ENCODE measurements at places on chromosomes 16 and 17.

GRCh38 chr16:48811478-48811877, 201.5 kb upstream of the N4BP1 start:
- no peak for DNase-seq

DNA sequence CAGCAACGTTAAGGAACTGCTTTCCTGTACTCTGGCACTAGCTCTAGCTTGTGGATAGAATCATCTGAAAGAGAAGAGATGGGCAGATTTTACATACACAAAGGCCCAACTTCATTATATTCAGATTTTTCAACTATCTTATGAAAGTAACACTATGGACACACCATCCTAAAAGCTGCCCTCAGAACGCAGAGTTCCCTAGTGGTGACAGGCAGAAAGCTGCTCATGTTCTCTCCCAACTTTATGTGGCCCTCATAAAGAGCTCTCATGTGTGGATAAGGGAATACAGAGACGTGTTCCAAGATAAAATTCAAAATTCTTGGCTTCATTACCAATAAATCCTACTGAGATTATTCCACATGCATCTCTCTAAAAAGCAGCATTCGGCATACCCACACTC, 1.5 kb downstream of the CFAP20 start:
- no peak for DNase-seq

GRCh38 chr17:3974138-3974687, 10.0 kb upstream of the ATP2A3 start:
- no peak for DNase-seq

DNA sequence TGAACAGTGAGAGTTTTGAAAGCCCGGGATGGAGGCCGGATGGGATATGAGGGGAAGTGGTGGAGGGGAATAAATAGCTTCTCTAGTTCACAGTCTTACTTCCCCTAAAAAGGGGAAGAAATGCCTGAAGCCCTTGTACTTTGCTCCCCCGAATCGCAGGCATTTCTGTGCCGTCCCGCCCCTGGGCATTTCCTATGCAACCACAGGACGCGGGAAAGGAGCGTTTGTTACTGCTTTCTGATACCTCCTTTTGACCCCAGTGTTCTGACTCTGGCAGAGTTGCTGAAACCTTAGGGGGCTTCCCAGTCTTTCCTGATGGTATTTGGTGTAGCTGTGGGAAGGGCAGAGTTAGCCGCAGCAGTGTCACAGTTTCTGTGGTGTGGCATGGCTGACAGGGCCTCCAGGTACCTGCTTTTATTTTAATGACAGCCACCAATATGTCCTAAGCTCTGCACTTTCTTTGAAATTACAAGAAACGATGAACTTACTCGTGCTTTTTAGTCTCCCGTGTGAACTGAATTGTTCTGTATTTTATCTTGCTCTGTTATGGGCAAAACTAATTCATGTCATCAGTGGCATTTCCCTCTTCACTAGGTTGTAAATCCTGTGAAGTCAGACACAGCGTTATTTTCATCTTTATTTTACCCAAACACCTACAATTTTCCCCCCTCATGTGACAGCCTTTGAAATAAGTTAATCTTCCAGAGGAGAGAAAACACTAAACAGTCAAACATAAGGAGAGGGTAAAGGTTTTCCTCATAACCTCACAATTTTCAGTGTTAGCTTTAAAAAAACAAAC, 27.1 kb downstream of the USP10 start:
- no peak for DNase-seq

DNA sequence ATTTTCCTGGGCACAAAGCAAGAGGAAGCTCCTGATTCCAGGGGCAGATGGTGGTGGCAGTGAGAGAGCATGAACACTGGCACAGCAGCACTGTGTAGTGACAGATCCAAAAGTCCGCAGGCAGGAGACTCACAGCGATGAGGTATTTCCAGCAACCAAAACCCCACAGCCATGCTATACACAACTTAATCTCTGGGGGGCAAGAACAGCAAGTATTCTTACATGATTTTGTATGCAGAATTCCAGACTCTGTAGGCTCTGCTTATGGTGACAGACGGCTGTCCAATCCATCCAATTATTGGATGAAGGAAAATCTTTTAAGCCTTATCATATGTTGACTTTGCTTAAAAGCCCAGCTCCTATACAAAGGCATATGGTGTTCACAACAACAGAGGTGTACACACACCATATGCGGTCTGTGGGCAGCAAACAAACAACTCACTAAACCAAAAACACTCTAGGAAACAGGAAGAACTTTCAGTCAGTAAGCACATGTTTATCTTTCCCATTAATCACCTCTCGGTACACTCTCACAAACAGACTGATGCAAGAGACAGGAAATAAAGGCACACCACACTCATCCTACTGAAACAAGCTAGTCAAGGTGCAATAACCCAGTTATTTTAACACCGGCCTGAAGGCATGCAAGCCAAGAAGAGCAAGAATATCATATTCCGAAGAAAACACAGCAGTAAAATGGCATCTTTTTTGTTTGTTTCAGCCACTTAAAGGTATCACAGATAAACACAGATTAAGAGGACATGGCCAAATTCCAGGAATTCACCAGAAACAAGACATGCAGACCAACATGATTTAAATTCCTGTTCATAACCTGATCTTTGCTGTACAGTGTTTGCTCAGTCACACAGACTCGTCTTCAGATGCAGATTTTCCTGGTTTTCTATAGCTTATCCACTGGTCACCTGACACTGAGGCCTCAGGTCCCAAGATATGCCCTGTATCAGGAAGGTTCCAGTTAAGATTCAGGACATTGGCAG, 47.8 kb downstream of the ERN1 start:
- peak; percentile 18 for DNase-seq

- no peak for DNase-seq
These were observed 23.3 kb downstream of the NOS2 start for GRCh38 chr17:27776882-27777624.

GRCh38 chr16:72129976-72130656, 36.5 kb downstream of the DHX38 start:
- DNase-seq = no peak

DNA sequence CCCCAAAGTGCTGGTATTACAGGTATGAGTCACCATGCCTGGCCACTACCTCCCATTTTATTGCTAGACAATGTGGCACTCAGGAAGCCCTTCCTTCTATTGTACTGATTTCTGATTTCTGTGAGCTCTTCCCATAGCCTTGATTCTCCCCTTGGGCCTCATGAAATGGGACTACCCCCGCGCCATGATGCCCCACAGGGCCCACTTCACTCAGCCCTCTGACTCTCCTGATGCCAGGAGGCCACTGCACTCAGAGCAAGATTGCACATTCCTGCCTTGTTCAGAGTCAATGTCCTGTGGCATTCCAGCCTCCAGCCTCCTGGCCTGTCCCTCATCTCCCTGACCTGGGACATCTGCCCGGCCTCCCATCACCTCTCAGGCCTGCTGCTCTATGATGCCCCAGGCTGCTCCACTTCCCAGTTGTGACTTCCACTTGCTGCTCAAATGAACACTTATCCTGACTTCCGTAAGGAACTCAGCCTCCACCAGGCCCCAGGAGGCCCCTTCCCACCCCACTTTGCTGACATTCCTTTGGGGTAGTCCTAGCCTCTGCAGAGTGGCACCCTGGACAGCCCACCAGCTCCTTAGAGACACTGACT, 66.6 kb upstream of the KSR1 start:
- DNase-seq = no peak

GRCh38 chr17:82935966-82936767, 96.3 kb upstream of the ZNF750 start:
- DNase-seq = no peak

DNA sequence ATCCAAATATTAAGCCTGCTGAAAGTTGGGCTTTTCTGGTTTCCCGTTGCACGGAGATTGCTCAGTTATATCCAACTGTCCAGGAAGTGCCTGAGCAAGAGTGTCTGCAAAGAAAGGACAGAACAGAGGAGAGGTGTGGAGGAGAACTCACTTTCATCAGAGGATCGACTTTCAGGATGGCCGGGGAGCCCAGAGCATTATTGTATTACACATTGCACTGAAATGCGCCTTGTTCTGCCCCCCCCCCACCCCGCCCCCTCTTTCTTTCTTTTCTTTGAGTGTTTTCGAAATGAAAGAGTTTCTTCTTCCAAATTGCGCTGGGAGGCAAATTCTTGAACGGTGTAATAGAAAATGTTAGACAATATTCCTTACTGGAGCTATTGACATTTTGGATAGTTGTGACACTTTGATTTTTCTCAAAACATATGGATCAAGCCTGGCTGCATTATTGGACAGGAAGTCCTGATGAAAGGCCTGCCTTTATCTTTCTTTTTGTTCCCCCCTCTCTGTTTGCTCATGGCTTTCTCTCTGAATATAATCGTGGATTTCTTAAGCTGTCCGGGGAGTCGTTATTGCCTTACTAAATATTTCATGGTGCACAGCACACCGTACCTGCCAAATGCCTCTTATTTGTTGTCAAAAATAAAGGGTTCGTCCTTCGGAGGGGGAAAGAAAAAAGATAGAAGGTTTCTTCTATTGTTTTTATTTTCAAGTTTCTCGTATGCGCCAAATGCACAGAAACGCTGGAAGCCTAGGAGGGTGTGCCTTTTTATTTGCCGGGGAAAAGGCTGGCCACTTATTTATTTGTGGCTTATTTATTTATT, 110.8 kb downstream of the IRX3 start:
- DNase-seq = no peak

DNA sequence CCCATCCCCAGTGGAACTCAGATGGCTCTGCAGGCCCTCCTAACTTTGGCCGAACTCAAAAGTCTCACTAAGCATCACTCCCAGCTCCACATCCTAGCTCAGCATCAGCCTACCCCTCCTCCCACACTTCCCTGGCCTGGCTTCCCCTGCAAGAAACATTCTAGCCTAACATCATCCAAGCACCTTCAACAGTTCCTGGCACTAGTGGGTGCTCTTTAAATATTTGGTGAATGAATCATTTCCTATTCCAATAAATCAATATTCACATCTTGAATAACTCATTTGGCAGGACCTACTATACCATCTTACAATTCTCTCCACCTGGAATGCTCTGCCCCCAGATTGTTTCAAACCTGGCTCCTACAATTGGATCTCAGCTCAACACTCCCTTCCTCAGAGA, 11.0 kb upstream of the BBS2 start:
- DNase-seq = no peak

DNA sequence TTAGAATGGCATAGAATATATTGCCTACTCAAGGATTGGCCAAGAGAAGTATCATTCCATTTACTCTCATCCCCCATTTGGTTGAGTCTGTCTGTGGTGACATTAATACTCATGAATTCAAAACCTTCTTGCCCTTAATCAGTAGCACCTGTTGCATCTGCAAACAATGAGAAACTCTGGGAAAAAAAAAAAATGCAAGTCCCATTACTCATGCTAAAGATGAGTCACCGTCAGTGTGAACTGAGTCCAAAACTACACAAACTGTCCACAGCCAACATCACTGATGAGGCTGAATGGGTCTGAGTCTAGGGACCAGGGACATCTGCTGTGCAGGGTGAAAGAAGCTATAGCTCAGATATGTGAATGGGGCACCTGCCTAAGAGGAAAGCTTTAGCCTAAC, 96.9 kb upstream of the ADAMTS18 start:
- no peak for DNase-seq

- DNase-seq = no peak
These were observed 22.0 kb downstream of the NFE2L1 start for GRCh38 chr17:48070195-48070594.

DNA sequence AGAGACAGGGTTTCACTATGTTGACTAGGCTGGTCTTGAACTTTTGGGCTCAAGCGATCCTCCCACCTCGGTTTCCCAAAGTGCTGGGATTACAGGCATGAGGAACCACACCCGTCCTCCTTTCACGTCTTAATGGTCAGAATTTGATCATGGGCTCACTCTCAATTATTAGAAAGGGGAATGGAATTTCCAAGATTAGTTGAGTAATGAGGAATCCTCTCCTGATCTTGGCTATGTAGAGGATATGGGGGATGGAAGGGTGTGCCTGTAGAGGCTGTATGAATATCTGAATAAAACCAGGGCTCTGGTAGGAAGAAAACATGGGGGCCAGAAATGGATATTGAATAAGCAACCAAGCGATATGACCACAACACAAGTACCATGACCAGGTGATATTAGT, 25.9 kb upstream of the SMURF2 start:
- no peak for DNase-seq

- DNase-seq = no peak
These were observed 58.1 kb upstream of the GOT2 start for GRCh38 chr16:58792188-58792587.

DNA sequence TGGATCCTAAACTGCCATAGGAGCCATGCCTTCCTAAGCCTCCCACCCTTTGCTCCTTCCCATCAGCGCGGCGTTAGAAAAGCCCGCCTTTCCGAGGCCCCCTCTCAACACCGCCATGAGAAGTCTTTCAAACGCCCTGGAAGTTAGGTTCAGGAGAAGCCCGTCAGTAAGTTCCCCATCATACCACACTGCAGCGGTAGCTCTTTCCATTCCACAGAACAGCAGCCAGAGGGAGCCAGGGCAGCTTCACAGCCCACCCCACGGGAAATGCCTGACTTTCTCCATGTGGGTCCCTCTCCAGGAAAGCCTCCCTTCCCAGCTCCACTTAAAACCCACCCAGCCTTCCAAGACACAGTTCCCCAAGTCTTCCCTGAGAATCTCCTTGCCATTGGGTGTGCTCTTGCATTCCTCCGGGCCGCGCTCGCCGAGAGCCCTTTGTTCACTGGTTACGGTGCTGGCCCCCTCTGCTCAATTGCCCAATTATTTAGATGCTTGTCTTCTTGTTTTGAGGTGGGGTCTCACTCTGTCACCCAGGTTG, 28.7 kb downstream of the KIAA0513 start:
- DNase-seq = peak; percentile 45

- DNase-seq = no peak
These were observed 69.8 kb downstream of the RMI2 start for GRCh38 chr16:11414815-11415775.

DNA sequence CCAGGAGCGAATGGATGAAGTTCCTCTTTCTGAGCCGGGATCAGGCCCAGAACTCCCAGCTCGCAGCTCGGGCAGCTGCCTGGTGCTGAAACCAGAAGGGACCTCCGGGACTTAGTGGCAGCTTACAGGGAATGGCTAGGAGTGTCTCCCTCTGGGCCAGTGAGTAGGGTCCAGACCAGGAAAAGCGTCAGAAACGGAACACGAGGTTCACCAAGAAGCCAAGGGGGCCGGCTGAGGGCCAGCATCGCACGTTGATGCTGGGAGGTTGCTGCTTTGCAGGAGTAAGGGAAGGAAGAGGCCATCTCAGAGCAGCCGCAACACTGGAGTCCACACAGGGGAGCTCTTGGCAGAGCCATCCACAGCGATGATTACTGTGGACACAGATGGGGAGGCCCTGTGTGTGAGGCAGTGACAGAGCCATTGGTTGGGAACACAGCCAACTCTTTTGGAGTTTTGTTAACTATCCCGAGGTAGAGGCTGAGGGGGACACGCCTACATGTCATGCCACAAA, 74.0 kb upstream of the CREBBP start:
- no peak for DNase-seq

DNA sequence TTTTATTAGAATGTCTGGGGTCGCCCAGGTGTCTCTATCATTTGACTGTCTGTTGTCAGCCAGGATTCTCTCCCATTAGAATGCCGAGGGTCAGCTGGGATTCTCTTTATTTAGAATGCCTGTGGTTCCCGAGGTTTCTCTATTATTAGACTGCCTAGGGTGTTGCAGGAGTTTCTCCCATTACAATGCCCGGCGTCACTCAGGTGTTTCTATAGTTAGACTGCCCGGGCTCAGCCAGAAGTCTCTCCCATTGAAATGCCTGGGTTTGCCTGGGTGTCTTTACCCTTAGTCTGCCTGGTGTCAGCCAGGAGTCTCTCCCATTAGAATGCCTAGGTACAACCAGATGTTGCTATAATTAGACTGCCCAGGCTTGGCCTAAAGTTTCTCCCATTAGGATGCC, 2252.0 kb downstream of the TP53TG3F start:
- DNase-seq = no peak

Data from T-cell (primary cell).